ENCODE measurements at places on chromosomes 5 and 9. TPM values are rescaled to one million over a fixed set of nuclear protein-coding genes. Genes with fewer than 3 reads are reported as not detected.

TEX48 gene
- total RNA-seq, result not detected

HK3 gene
- total RNA-seq, result not detected

CD72 gene
- 0.50 TPM for total RNA-seq

MELK gene
- 45.6 TPM for total RNA-seq

BHMT2 gene
- total RNA-seq, result 1.3 TPM

Data from bronchus fibroblast of lung (primary cell).